Stimulated activated CD4-positive, alpha-beta T cell treated with anti-CD3 and anti-CD28 coated beads, Interleukin-12 subunit alpha, Interleukin-12 subunit beta, amount 100 ng/mL, for 48 hours (primary cell): ENCODE measurements at places on chromosomes 7 and 10.

GRCh38 chr10:78909221-78909620, 159.5 kb upstream of the ZMIZ1 start:
- DNase-seq: no peak

DNA sequence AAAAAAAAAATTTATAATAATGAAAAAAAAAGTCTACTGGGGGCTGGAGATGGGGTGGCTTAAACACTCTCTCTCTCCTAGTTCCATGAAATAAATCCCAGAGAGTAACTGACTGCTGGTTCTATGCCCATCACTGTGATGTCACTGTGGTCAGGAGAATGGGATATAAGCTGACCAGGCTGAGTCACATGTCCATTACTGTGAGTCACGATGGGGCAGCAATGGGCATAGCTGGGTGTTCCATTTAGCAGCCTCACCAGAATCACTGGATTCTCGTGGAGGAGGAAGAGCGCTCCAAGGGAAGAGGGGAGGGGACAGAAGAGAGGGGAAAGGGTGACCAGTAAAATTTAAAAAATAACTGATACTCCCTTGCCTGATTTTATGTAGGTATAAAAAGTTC, 37.1 kb downstream of the MASTL start:
- DNase-seq: no peak

DNA sequence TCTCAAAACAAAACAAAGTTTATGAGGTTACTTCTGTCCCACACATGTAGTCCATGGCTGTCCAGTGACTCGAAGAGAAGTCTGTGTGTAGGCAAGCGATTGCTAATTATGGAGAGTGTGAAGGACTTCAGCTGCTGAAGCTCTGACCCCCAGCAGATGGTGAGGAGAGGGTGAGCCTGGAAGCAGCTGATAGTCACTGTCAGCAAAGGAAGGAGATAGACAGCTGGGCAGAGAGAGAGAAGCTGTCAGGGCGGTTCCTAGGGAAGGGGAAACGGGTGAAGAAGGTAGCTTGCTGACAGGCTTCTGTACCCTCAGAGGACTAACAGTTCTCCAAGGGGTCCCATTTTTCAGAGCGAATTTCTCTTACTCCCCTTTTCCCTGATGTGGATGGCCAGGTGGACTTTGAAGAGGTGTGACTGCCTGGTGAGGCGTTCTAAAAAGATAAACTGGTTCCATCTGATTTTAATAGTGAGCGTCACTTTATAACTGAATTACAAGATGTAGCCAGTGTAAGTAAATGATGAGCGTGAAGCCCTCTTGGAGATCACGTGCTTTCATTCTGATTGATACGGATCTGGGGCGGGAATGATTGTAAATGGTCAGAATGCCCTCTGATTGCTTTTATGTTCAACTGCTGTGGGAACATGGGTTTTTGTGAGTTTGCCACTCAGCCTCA, 12.1 kb downstream of the ZSCAN21 start:
- DNase-seq: no peak

GRCh38 chr10:1084011-1084950, 28.1 kb downstream of the WDR37 start:
- DNase-seq: no peak
